Pancreas (tissue), 10 donors: ENCODE measurements at places on chromosomes 12 and 14.

DNA sequence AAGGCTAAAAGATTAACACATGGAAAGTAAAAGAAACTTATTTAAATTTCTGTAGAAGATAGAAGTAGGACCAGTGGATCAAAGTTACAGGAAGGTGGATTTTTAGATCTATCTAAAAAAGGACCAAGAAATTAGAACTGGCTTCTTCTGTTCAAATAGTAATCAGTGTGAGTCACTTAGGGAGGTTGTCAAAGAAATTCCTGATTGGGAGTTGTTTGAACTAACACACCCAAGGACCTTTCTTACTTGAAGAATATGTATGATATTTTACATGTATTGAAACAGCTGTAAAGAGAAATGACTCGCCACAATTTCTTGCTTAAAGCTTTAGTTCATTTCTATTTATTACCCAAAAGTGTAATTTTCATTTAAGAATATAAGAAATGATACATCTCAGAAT is 256.9 kb downstream of the RAD51B start:
- DNase-seq = no peak

DNA sequence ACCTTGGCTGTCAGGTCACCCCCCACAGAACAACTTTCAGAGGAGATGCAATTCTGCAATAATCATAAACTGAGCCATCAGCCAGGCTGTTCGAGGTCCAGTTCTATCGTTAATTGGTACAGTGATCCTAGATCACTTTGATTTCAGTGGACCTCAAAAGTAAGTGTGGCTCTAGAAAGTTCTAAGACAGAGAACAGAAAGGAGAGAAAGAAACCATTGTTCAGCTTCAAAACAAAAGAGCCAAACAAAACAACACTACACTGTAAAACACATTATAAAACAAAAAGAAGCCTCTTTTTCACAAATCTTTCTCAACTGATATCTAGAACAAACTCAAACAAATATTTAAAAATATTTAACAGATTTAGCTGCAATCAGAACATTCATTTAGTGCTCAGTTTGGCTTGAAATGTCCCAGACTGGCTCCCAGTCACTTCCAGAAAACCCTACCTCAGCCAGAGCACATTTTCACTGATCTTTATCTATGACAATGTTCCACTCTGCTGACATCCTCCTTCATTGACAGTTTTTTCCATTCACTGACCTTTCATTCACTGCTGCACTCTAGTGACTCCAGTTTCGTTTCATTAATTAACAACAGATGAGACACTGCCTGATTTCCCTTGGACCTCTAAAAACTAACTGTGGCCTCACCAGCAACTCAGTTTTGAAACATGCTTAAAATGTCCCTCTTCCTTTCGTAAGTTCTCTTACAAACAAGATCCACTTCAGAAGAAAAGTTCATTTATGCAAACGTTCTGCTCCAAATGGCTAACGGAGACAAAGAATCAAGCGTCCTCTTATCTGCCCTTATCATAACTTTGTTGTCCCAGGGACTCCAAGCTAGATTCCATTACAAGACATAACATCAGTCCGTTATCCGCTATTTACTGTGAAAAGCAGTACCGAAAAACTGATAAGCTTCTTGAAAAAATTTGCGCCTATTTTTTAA is 56.8 kb downstream of the DUSP16 start:
- DNase-seq = no peak

DNA sequence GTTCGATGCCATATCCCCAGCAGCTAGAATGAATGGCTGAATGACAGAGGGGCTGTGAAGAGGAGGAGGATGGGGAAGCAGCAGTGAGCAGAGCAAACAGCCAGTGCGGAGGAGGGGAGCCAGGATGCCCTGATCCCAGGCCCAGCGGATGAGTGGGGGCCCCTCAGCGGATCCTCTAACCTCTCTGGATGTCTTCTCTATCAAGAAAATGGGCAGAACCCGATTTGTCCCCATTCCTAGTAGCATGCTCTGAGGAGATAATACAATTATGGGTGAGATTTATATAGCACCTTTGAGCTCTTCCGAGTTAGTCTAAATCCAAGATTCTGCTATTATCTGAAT is 30.0 kb upstream of the RPLP0 start:
- DNase-seq = no peak

DNA sequence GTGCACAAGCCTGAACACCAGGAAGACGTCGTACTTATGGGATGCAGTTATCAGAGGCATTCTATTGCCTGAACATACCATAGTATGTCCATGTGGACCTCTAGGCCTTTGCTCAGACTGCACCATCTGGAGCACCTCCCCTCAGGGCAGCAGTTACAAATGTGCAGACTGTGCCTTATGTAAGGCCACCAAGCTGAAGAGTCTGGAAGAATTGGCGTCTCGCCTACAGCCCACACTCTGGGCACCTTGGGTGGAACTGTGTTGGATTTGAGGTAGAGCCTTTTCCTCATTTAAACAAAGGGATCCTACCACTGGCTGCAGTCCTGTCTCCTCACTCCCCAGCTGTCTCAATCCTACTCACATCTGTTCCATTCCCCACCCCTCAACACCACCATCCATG is 204.3 kb upstream of the FRMD6 start:
- no peak for DNase-seq

GRCh38 chr14:23629832-23630396 is 6.2 kb upstream of the DHRS2 start:
- DNase-seq = no peak

DNA sequence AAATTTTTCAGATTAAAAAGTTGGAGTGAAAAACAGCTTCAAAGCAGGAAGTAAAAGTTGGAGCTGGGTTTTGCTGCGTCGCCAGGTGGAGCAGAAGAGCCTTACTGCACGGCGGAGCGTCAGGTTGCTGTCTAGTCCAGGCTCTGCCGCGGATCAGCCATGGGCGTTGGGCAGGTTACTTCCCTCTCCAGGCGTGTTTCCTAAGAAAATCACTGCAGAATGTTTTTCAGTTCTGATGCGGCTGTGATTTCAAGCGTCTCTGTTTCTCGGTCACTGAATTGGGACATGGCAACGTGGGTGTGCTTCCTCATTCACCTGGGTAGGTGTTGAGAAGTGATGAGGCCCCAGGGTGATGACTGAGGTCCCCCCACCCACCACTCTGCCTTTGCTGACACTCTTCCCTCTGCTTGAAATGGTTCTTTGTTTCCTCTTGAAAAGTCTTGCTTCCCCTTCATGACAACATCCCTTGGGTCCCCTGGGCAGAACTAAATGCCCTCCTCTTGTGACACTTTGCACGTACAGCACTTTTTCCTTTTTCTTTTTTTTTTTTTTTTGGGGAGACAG is 7.6 kb downstream of the EVL start:
- DNase-seq = no peak

DNA sequence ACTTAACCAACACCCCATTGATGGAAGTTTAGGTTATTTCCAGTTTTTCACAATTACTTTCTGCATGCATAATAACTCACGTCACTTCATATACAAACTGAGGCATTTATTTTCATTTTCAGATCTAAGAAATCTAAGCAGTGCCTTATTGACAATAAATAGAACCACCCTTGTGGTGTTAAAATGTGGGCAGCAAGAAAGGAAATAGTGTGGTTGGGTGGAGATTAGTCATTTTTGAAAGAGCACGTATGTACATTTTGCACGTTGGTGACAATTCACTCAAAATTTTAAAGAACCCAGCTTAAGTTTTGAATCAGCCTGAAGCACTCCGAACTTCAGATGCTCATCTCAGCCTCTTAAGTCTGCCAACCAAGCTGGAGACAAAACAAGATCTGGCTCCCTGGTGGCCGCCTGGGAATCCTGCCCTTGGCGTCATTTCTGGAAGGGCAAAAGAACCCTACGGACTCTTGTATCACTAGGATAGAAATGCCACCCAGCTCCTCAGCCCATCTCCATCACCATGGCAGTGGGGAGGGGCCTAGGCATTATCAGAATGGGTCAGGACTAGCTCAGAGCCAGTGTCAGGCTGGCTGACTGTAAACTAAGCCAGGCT is 89.5 kb upstream of the BCL2L14 start:
- DNase-seq = no peak

DNA sequence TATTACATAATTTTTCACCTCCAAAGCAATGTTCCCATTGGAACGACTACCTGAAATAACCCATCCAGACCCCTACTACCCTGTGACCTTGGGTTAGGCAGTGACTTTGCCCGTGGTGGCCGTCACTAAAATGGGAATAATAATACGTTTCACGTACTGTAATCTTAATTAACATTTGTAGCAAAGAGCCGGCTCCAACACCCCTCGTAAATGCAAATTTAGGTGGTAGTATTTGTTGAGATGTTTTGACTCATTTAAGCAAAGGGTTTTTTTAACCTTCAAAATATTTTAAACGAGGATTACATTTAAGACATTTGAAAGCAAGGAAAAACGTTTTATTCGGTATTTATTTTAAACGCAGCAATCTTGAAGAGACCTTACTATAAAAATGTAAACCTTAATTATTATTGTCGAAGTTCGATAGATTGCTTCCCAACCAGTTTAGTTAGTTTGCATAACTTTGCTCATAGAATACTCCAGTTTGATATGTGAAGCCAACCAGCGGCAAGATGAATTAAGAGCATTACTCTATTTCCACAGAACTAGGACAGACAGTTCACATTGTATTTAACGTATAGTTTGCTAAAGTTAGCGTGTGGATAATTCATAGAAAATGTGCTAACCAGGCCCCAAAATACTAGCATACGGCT is 1.4 kb upstream of the ARID2 start:
- DNase-seq = no peak

DNA sequence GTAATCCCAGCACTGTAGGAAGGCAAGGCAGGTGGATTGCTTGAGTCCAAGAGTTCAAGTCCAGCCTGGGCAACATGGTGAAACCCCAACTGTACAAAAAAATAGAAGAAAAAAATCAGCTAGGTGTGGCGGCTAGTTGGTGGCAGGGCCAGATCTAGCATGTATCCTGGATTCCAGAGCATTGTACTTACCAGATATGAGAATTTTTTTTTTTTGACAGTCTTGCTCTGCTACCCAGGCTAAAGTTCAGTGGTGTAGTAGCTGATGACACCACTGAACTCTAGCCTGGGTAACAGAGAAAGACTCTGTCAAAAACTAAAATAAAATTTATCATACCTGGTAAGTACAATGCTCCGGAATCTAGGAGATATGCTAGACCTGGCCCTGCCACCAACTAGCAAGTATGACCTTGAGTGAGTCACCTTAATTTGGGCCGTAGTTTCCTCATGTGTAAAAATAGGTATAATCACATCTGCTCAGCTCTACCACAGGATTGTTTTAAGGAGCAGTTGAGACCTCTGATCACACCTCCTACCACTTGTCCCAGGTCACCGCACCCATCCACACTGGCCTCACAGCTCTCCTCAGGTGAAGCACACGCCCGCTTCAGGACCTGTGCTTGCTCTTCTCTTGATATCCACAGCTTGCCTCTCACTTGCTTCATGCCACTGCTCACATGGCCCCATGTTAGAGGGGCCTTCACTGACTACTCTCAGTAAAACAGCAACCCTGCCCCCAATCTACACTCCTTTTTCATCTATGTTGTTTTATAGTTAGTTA is 140.2 kb downstream of the STXBP6 start:
- no peak for DNase-seq

GRCh38 chr12:18165422-18165871 is 75.5 kb upstream of the RERGL start:
- no peak for DNase-seq

DNA sequence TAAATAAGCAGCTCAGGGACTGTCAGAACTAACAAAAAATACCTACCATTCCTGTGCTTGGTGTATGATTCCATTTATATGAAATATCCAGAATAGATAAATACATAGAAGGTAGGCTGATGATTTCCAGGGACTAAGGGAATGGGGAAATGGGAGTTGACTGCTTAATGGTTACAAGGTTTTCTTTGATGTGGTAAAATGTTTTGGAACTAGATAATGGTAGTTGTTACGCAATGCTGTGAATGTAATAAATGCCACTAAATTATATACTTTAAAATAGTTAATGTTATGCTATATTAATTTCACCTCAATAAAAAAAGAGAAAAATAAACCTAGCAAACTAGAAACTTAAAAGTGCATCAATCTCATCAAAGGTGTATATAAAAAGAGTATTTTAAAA is 41.1 kb downstream of the CEP83 start:
- no peak for DNase-seq

GRCh38 chr14:75201087-75201486 is 24.7 kb upstream of the TMED10 start:
- no peak for DNase-seq

GRCh38 chr14:74574090-74574433 is 38.0 kb downstream of the LTBP2 start:
- DNase-seq = no peak

- no peak for DNase-seq
Observed at GRCh38 chr12:127054531-127054930, 1212.4 kb upstream of the TMEM132C start.

DNA sequence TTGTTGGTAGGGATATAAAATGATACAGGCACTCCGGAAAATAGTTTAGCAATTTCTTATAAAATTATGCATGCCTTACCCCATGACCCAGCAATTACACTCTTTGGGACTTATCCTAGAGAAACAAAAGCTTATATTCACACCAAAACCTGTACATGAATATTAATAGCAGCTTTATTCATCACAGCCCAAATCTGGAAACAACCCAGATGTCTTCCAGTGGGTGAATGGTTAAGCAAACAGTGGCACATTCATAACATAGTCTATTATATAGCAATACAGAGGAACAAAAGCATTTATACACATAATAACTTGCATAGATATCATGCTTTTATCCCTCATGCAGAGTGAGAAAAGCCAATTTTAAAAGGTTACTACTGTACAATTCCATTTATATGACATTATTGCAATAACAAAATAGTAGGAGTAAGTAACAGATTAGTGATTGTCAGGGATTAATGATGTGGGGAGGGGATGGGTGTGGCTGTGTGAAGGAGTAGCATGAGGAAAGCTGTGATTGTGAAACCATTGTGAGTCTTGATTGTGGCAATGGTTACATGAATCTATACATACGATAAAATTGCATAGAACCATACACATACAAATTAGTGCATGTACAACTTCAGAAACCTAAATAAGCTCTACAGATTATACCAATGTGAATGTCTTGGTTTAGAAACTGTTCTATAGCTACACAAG is 363.1 kb upstream of the OR4E1 start:
- DNase-seq = no peak

DNA sequence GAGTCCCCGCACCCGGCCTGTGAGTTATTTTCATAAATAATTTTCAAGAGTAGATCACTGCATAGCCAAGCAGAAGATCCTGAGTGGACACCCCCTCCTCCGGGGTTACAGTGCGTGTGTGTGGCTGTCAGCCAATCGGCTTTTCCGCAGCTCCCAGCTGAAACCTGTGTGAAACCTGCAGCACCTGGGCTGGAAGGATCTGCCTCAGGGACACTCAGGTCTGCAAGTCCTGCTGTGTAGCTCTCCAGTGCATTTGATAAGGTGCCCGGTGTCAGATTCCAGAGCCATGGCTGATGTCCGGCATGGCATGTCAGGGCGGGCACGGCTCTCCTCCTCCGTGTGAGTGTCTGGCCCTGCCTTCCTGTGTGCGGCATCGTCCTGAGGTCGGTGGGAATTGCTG is 124.8 kb downstream of the GLT1D1 start:
- DNase-seq = no peak

DNA sequence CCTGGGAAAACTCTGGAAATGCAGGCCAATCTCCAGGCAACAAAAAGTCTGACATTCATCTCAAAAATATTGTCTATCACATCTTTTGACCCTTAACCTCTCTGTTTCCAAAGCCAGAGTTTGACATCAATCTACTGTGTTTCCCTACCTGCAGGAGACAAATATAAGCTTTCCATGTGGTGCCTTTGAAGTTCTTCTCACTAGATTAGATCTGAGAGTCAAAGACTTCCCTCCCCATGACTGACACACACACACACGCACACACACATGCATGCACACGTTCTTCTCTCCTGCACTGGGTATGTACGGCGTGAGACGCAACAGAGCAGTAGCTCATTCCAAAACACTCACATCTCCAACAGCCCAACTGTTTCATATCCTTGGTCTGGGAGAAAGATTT is 8.1 kb upstream of the ITPR2 start:
- no peak for DNase-seq
